Activated CD4-positive, alpha-beta T cell treated with anti-CD3 and anti-CD28 coated beads, Interleukin-2, amount 50 U/mL, for 48 hours (primary cell): ENCODE measurements at places on chromosomes 4 and X.

- DNase-seq = no peak
Measured at GRCh38 chrX:112368371-112368770, 285.8 kb upstream of the TRPC5 start.

GRCh38 chr4:157220371-157220881 is at the start of gene GRIA2:
TSS of gene GRIA2 (plus strand) at chr4:157220728. CDS start at chr4:157221043, 315 bp downstream.
- no peak for DNase-seq

- DNase-seq = peak; percentile 11
Measured at GRCh38 chr4:54231768-54232688, 2.9 kb downstream of the PDGFRA start.

GRCh38 chr4:40575846-40576245 is 53.8 kb downstream of the RBM47 start:
- DNase-seq = no peak

- DNase-seq = no peak
Measured at GRCh38 chr4:126783191-126783590, 849.6 kb upstream of the INTU start.

GRCh38 chr4:128427832-128428366 is 140.3 kb upstream of the PGRMC2 start:
- DNase-seq = no peak

DNA sequence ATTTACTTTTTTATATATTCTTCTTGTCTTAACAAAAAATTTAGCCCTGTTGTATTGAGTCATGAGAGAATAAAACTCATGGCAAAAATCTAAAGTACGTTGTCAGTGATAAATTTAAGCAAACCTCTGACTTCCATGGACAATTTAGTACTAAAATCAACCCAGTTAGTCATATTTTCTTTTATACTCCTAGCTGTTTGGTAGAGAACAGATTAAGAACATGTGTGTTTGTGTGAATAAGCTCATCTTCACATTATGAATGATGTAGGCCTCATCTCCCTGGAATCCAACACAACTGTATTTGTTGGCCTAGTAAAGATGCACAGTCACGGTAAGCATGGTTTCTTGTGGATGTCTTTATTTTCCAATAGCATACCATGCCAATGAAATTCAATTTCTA is 40.8 kb upstream of the FAM47B start:
- DNase-seq = no peak
